Stimulated activated CD4-positive, alpha-beta T cell treated with anti-CD3 and anti-CD28 coated beads, Interleukin-1b, Interleukin-23, amount 100 ng/mL, for 1 hour (primary cell): ENCODE measurements at places on chromosomes 6 and 20.

DNA sequence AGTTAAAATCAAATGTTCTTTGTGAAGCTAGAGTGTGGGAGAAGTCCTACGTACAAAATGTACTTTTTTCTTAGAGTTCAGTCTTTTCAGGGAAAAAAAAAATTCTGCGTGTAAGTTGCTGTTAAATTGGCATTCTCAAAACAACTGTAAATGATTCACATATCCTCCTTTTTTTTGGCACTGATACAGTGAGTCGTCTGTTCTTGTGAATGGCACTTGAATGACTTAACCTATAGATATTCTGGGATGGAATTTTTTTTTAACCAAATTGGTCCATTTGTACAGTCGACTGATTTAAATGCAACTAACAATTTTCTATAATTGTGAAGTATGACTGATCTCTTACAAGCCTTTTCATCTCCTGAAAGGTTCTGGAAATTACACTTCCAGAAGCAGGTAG lies 5.5 kb upstream of the JAG1 start:
- no peak for DNase-seq

GRCh38 chr6:149045404-149045803 lies 272.1 kb upstream of the TAB2 start:
- DNase-seq, result no peak

- no peak for DNase-seq
Measured at GRCh38 chr6:107655245-107655644, 165.3 kb downstream of the SOBP start.

- DNase-seq, result no peak
Measured at GRCh38 chr6:82785206-82785605, 280.4 kb downstream of the UBE3D start.

DNA sequence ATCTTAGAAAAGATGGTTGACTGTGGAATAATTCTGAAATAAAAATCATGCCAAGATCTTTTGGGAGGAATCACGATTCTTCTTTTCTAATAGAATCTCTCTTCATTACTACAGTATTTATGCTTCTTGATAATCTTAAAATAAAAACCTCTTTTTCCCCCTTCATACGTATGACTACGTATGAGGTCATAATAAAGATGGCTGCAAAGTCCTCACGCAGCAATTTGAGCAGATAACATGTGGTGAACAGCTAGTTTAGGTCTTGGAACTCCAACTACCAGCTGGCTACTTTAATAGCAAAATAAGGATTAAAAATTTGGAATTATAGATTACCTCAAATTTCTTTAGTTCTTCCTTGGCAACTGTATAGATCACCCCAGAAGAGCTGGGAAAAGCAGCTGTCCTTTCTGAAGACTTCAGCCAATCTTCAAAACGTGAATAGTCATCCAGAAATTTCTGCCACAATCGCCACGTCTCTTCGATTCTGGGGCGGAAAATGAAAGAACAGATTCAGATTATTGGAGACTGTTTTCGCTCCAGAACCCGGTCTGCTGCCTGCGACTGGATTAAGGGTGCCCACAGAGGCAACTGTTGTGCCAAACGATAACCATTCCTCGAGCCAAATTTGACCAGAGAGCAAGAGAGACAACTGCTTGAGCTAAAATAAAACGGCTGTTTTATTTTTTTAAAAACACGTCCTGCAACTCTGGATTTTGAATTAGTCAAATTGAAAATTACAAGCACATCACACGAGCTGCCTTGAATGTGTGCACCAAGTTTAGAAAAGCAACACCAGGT lies 347.3 kb downstream of the ESR1 start:
- no peak for DNase-seq

DNA sequence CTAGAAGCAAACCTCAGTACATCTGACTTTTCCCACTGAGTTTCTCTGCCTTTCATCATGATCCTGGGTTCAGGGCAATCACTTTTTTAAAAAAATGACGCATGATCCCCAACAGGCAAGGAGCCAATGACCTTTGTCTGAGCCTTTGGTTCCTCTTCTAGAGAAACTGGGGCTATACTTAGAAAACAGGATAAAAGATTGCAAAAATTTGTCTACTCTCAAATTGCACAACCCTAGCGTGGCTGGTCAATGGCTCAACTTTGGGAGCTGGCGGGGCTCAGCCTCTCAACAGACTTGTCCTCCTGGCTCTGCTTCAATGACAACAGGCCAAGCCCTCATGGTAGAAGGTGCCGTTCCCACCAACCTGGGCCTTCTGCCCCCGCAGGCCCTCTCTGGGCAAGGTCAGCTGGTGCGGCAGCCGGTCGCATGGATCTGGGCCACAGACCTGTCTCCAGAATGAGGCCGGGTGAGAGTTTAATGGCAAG lies 48.7 kb downstream of the PDYN start:
- DNase-seq, result no peak

- DNase-seq, result no peak
Measured at GRCh38 chr6:130903007-130903406, 75.8 kb downstream of the SMLR1 start.

DNA sequence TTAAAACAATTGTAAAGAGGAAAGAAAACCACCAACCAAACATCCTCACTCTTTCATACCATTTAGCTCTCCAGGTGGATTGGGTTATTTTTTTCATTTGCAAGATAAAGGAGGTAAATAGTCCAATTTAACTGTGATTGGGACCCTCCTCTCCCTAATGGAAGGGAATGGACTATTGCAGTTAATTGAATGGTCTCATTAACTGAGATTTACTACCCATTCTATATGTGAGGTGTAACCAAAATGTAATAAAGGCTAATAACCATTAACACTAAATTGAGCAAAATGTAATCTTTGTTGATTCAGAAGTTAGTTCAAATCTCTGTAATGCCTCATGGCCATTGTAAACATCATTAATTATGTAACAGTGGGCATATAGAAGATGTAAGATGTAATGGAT lies 105.0 kb downstream of the KLHL32 start:
- no peak for DNase-seq

- no peak for DNase-seq
Measured at GRCh38 chr6:36025932-36026327, 1.5 kb upstream of the SLC26A8 start.

DNA sequence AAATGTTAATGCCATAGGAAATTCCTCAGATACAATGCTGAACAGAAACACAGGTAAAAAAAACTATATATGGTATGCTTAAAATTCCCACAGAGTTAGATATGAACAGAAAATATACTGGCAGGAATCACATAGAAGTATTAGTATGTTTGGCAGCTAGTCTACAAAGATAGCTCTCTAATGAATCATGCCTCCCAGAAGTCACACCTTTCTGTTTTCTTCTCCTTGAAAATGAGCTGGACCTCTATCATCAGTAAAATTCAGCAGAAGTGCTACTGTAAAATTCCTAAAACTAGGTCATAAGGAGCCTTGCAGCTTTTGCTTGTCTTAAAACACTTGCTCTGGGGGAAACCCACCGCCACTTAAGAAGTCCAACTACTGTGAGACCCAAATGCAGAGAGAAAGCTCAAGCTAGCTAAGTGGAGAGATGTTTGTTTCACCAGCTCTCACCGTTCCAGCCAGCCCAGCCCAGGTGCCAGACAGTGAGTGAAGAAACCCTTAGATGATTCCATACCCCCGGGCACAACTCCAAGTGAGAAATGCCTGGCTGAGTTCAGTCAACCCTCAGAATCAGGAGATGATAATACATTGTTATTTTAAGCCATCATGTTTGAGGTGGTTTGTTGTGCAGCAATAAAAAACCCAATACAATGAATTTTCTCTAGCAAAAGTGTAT lies 43.0 kb downstream of the TSPYL4 start:
- DNase-seq, result no peak

- DNase-seq, result no peak
Measured at GRCh38 chr6:4606016-4606415, 170.2 kb upstream of the CDYL start.

- no peak for DNase-seq
Measured at GRCh38 chr6:38146021-38146733, 326.6 kb downstream of the ZFAND3 start.

DNA sequence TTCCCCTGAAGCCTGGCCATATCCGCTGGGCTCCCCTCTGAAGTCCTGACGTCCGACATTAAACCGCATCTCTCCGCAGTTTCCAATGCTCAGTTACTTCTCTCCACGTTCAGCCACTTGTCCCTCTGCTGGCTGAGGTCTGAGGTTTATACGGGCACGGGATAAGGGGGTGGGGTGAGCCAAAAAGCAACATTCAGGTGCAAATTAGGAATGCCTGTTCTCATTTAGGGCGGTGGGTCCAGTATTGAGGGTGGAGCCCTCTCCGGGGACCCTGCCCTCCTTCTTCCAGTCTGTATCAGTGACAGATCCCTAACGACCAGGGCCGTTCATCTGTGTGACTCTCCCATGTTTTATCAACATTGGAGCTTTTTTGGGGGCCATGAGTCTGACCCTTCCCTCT lies 1454.4 kb downstream of the HACE1 start:
- DNase-seq, result no peak

- no peak for DNase-seq
Measured at GRCh38 chr6:10505529-10505928, 15.6 kb upstream of the GCNT2 start.

DNA sequence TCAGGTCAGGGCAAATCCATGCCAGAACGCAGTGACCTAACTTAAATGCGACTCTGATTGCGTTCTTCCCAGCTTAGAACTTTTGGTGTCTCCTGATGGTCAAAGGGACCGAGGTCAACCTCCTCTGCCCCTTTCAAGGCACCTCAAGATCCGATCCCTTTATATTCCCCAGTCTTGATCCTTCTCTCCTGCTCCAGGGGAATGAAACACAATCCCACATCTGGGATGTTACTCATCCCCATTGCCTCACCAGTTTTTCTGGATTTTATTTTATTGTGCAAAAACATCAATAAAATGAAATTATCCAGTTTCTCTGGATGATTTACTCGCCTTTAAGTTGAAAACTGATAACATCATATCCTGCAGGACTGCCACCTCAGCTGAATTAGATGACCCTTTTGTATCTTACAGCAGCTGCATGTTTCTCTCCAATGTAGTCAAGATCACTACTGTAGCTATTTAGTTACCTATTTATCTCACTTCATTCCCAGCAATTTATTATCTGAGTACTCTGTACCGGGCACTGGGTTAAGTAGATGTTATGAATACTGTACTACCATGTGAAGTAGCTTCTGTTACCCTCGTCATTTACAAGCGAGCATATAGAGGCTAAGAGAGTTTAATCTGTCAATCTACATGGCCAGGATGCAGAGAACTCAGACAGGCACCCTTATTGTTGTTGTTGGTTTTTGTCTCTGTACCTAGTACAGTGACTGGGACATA lies 44.0 kb downstream of the IRAK1BP1 start:
- DNase-seq, result no peak

DNA sequence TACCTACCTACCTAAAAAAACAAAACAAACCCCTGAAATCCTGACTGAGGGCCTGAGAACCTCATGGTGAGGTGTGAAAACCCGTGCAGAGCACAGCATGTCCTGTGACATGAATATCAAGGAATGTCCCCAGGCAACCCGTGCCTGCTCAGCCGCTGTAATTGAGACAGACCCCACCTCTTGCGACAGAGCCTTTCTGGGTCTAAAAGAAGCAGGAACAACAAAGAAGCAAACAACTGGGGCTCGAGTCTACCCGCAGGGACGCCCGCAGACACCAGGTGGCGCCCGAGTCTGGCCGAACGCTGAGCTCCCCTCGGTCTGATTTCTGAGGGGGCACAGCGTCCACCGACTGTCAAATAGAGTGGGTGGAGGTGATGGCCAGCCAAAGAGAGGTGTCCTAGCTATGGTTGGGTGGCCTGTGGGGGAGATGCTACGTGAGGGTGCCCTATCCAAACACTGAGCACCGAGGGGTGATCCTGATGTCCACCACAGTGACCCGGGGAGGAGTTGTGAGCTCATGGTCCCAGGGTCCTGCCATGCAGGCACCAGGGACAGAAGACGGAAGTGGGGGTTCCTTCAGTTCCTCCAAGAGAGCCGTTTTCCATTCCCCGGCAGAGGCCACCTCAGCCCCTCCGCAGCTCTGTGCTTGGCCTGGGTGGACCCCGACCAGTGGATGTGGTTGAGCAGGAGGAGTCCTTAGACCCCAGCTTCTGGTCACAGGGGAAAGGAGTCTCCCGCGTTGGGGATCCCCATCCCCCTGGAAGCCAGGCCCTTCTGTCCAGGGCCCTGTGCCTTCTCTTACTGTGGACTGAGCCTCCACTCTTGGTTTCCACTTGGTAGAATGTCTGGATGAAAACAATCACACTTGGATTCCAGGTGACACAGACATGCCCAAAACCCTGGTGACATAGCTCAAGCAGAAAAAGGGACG lies 268.2 kb downstream of the CDC5L start:
- DNase-seq, result peak; percentile 23

DNA sequence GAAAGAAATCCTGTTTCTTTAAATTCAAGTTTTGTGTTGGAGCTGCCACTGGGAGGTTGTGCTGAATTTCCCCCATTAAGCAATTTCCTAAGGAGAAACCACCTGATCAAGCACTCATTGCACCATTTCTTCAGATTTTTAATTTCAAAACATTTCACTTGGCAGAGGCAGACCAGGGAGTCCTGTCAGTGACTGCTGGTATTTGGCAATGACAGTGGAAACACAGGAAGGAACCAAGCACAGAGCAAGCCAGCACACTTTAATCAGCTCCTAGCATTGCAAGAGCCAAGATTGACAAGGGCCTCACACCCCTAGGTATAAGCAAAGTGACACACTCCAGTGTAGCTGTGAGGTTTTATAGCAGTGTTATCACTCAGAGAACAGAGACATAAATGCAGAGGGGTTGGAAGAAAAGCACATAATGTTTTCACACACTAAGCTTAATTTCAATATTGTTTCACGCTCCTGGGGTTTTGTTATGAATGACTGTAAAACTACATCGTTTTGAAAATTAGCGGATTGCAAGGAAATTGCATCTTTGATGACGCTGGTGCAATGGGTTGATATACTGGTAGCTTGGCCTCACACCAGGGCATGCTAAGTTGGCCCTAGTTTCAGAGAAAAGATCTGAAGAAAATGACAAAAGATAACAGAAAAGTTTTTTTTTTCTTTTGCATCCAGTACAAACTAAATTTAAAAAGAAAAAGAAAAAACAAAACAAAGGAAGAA lies 768.4 kb downstream of the TFAP2A start:
- DNase-seq, result no peak

DNA sequence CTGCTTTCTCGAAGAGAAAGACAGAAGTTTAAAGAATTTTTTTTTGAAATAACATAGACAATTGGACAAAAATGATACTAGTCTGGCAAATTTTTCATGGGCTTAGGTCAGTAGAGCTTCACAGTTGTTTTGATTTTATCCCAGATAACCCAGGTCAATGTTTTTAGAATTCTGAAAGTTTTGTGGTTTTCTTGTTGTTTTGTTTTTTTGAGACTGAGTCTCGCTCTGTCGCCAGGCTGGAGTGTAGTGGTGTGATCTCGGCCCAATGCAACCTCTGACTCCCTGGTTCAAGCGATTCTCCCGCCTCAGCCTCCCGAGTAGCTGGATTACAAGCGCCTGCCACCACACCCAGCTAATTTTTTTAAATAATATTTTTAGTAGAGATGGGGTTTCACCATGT lies 22.8 kb downstream of the KIF13A start:
- DNase-seq, result no peak

- no peak for DNase-seq
Measured at GRCh38 chr6:134680021-134680420, 269.9 kb downstream of the ALDH8A1 start.

- no peak for DNase-seq
Measured at GRCh38 chr6:7644417-7644816, 54.4 kb downstream of the SNRNP48 start.
